Aorta (tissue), 5 donors: ENCODE measurements at places on chromosomes 6 and 20.
A peak's percentile ranks its signal among the peaks of the same experiment; 100 is the strongest.

DNA sequence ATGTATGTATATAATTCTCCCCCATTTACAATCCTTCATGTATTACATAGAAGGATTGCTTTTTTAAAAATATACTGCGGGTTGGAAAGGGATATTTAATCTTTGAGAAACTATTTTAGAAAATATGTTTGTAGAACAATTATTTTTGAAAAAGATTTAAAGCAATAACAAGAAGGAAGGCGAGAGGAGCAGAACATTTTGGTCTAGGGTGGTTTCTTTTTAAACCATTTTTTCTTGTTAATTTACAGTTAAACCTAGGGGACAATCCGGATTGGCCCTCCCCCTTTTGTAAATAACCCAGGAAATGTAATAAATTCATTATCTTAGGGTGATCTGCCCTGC lies 3.6 kb downstream of the FOXC1 start:
- no peak for DNase-seq

DNA sequence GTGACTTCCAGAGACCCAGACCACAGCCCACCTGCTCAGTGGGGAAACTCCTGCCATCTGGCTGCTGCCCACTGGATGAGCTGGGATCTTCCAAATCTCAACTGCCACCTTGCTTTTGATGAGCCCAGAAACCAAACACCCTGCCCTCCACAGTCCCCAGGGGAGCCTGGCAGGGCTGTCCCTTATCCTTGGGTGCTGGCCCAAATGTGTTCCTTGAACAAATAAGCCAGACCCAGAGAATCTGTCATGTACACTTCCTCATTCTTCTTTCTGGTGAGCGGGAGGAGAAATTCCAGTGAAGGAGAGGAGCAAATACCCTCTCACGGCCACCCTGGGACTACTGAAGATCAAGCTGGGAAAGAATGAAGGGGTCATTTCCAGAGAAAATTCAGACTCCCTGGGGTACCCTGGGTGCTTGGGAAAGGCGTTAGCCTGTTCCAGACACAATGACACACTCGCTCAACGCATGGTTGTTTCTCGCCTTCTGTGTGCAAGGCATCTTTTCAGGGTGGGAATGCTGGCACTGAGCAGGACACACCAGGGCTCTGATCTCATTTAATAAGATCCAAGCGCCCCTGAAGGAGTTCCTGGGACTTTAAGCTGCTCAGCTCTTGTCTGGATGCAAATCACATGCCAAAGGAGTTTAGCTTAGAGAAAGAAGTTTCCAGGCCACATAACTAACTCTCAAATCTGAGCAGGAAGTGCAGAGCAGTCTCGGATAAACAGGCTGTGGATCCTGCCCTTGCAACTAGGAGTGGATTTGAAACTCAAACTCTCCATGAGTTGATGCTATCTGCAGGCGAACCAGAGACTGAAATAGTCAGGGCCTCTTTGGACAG lies 38.5 kb downstream of the PXDC1 start:
- no peak for DNase-seq

DNA sequence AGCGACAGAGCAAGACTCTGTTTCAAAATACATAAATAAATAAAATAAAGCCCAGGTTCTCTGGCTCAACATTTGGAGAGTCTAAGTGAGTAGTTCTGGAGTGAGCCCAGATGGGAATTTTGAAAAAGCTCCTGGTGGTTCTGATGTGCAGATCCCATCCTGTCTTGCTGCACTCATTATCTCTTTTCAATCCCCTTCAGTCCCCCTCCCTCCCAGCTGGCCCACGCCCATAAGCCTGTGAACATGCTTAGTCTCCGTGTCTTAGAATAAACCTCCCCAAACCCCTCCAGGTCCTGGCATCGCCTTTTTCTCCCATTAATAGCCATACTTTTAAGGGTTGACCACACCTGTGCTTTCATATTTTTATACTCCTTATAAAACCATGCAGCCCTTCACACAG lies 19.4 kb upstream of the TULP1 start:
- DNase-seq = peak; percentile 15

DNA sequence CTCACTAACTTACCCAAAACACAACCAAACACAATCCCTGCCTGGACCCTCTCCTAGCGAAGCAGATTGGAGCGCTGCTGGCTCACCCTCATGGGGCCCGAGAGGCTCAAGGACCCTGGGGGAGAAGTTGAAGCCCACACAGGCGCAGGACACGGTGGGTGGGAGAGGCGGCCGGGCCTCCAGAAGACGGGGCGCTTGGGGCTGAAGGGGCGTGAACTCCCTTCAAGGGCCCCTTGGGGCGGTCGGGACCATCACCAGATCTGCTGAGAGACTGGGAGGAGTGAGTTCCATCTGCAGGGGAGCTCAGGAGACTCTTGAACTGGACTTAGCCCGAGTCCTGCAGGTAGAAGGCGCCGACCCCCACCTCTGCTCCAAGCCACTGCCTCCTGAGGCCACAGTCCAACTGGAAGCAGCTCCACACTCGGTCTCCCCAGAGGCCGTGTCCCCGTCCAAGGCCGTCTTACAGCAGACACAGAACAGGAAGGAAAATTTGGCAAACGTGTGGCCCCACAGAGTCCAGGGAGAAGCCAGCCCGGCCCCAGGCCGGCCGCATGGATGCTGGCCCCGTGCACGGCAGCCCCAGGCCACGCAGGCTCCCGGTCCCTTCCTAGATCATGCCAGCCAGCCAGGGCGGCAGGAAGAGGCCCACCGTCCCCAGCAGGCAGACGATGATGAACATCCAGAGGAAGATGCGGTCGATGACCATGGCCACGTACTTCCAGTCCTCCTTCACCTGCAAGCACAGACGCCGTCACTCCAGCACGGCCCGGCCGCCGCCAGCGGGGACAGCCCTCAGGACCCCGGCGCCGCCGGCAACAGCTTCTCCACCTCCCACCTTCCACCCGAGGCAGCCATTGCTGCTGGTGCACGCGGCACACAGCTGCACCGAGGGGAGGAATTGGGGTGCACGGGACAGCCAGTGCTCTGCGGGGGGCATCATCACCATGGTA lies 14.7 kb downstream of the CHRNA4 start:
- no peak for DNase-seq

DNA sequence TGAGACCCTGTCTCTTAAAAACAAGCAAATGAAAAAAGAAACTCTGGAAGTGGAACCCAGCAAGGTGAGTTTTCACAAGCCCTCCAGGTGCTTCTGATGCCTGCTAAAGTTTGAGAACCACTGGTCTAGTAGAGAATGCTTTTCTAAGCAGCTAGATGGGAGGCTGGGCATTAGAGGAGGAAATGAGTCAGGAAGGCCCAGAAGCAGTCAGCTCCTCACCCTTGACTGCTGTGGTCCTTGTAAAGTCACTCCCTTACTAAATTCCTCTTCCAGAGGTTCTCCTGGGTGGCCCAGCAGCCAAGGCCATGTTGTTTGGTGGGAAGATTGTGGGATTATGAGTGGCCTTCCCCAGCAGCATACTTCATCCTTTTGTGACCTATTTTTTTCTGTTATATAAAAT lies 52.0 kb upstream of the FYN start:
- no peak for DNase-seq

- no peak for DNase-seq
These were observed 33.4 kb downstream of the TNXB start for GRCh38 chr6:32075781-32076180.

GRCh38 chr6:165506657-165507056 lies 156.4 kb downstream of the PDE10A start:
- no peak for DNase-seq

- DNase-seq = no peak
These were observed at the start of gene CD24 for GRCh38 chr6:106974336-106974998. Gene CD24 (minus strand): TSS chr6:106974729. CDS start chr6:106974646, 83 bp downstream.
